ENCODE measurements at places on chromosomes 1 and 21. TPM values are rescaled to one million over a fixed set of nuclear protein-coding genes. Genes with fewer than 3 reads are reported as not detected.

GRCh38 chr1:238458899-238459298 lies 568.2 kb upstream of the ZP4 start:
- DNase-seq, result no peak

DNA sequence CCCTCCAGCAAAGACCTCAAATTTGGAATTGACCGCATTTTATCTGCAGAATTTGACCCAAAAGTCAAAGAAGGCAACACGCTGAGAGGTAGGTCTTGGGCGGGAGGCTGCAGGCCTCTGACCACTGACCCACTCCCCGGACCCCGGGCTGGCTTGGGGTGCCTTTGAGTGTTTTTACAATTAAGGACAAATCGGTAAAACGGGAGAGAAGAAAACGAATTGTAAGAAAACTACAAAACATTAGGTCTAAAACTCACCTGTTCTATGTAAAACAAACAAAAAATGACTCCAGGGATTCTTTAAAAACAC lies 1.1 kb downstream of the HLX start:
- DNase-seq, result no peak

DNA sequence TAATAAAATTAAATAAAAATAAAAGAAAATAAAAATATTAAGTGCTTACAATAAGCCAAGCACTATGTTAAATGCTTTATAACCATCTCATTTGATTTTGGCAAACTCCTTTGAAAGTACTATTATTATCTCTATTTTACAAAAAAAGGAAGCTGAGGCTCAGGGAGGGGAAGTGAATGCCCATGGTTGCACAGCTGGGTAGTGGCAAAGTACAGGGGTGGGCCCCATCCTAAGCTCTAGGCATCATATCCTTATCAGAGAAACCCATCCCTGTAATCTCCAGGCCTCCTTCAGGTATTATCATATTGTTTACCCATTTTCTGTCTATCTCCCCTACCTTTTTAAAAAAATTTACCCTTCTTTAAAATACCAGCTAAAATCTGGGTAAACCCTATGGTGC lies 2.3 kb upstream of the MED18 start:
- DNase-seq, result no peak

DNA sequence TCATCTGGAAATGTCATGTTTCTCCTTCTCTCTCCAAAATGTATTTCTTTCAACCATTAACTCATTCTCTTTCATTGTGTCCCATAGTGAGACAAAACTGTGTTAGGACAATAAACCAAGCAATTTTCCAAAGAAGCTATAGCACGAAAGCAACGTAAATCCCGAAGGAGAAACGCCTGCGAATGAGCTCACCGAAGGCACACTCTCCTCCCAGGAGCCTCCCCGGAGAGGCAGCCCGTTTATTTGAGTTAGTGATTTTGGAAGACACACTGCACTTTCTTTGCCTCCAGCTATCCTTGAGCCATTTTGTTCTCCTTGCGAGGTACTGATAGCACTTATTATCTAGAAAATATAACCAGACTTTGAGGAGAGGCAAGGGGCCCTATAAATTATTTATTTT lies 41.2 kb downstream of the RSPH1 start:
- DNase-seq, result no peak

DNA sequence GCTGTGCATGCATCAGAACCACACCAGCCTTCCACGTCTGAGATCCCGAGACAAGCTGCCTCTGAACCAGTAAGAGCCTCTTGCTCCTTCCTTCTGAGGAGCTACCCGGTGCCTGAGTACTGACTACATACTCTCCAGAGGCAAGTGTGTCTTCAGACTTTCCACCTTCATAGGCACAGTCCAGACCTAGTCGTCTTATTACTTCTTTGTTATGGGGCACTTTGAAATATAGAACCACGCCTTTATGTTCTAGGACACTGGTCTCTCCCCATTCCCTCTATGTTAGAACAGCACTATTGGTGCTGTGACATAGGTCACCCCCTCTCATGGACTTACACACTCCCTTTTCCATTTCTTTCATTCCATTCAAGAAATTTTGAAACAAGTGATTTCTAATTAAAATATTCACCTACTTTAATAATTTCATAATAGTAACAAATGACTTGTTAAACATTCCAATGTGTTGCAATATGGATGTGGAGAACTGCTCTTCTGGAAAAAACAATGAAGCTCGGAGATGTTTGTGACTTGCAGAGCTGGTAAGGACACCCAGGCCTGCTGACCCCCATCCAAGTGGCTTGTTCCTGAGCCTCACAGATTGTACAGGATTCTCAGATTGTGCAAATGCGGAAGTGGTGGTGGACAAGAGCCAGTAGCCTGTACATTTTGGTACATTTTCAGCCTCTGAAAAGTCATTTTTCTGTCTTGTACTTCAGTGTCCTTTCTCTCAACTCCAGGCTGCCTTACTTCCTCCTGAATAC lies 76.1 kb upstream of the SIPA1L2 start:
- no peak for DNase-seq

Gene GLIS1
- 0.26 TPM for polyA plus RNA-seq

Gene ANKRD65
- polyA plus RNA-seq, result 4.3 TPM

Measured in spleen (tissue), 13 donors.